Activated B cell treated with CpG ODN at 0.5 μM for 24 hours (primary cell): ENCODE measurements at places on chromosomes 12 and 14. TPM values are rescaled to one million over a fixed set of nuclear protein-coding genes. Genes with fewer than 3 reads are reported as not detected.

DNA sequence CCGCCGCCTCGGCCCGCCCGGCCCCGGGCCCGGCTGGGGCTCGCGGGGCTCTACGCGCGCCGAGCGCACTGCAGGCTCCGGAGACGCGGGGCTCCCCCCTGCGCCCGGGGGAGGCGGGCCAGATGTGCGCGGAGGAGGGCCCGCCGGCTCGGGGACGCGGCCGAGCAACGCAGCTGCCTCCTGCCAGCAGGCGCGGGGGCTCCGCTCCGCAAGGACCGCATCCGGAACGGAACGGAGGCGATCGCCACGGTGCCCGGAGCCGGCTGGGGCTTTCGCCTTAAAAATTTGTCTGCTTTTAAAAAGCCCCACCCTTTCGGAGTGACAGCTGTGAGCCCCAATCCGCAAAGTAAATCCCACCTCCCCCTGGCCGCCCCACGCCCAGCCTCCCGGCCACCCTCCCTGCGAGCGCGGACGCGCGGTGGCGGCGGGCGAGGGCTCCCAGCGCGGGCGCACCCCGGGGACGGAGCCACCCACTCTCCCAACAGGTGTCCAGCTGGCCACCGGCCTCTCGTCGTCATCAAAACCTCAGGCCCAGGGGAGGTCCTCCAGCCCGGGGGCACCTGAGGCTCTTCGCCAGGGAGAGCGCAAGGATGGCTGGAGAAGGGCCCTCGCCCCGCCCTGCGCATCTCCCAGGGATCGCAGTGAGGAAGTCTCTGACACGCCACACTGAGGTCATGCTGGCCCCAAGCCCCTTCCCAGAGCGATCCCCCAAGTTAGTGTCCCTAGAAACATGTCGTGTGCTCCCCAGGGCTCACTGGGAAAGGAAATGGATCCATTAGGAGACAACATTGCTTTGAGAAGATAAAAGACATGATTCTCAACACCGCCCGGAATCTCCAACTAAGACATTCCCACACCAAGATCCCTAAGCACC is at the start of gene TMEM132D:
Gene TMEM132D, minus strand, starts transcription at position 70 of the 874 bp plus-strand sequence.
- H3K4me1 ChIP-seq, result no peaks in the 10 kb centered on the region

The C3AR1 gene
- 0.11 and 0.29 TPM in 2 replicates for total RNA-seq

DNA sequence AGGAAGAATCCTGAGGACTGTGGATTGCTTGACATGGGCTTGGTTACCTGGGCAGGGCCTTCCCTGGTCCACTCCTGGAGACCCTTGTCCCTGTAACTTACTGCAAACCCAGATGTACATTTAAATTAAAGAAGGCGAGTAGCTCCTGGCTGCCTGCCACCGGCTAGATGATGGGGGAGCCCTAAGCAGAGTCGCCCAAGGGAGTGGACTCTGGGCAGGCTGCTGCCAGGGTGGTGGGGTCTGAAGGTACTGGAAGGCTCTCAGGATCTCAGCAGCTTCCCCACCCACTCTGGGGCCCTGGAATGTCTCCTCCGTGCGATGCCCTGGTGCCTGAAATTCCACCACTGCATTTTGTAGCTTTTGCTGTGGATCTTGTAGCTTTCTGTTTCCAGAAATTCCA is 74.7 kb downstream of the FBXL14 start:
- H3K4me3 ChIP-seq, result no peak overlapping the region
- H3K27ac ChIP-seq, result no peak overlapping the region
- no peaks in the 10 kb centered on the region for H3K36me3 ChIP-seq
- no peak for DNase-seq
- H3K27me3 ChIP-seq, result peaks cover 24% of the 10 kb centered on the region
- no peaks in the 10 kb centered on the region for H3K4me1 ChIP-seq

- H3K4me1 ChIP-seq, result peaks cover 73% of the 10 kb centered on the region
- H3K36me3 ChIP-seq, result peaks cover 6% of the 10 kb centered on the region
- peak overlapping the region; percentile 83 for H3K4me3 ChIP-seq
- peak overlapping the region; percentile 95 for H3K27ac ChIP-seq
- no peak for DNase-seq
- no peaks in the 10 kb centered on the region for H3K27me3 ChIP-seq
Measured at GRCh38 chr14:50001999-50002925, 109.4 kb downstream of the ARF6 start.

- peaks cover 18% of the 10 kb centered on the region for H3K27me3 ChIP-seq
- no peak for DNase-seq
- no peaks in the 10 kb centered on the region for H3K4me1 ChIP-seq
- H3K27ac ChIP-seq, result no peak overlapping the region
- peaks cover 2% of the 10 kb centered on the region for H3K36me3 ChIP-seq
Measured at GRCh38 chr12:241266-241665, 21.4 kb downstream of the SLC6A13 start.

DNA sequence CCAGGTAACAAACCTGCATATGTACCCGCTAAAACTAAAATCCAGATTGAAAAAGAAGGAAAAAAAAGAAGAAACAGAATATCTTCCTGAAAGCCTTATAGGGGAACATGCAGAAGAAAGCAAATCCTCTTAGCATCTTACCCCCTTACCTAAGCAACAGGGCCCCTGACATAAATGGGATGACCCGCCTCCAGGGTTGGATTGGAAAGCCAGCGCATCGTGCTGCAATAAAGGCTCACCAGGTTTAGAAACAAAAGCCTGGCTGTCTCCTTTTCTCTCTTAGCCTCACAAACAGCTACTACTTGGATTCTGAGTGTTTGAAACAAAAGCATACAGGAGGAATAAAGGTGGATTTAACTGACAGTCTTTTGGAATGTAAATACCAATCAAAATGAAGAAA is 13.8 kb upstream of the ADCK1 start:
- no peak for DNase-seq
- no peaks in the 10 kb centered on the region for H3K36me3 ChIP-seq
- H3K4me1 ChIP-seq, result no peaks in the 10 kb centered on the region

The LRTM2 gene
- total RNA-seq, result not detected in 2 replicates

DNA sequence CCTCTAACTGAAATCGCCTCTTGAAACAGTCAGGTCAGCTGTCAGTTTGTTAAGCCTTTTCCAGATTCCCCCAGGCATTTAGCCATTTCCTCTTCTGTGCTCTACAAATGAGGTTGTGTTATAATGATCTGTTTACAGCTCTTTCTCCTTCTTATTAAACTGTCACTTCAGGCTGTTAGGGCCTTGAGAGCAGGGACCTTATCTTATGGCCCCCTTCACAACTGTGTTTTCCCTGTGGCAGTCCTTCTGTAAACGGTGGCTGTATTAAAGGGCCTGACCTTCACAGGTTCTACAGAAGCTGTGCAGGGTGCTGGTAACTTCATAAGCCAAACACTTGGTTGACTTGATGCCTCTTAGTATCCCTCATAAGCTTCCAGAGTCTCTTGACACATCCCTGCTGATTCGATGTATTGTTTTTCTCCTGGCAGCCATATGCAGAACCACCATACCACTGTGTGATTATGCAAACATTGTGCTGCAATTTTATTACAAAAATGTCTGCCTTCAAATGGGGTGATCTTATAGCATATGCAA is 104.7 kb downstream of the PLEKHA5 start:
- H3K36me3 ChIP-seq, result no peaks in the 10 kb centered on the region
- no peak overlapping the region for H3K4me3 ChIP-seq
- no peaks in the 10 kb centered on the region for H3K27me3 ChIP-seq

The ZFHX2 gene
- 2.2 and 2.6 TPM in 2 replicates for total RNA-seq

The NELL2 gene
- 0.10 TPM in 1 of 2 replicates, not detected in the other for total RNA-seq

DNA sequence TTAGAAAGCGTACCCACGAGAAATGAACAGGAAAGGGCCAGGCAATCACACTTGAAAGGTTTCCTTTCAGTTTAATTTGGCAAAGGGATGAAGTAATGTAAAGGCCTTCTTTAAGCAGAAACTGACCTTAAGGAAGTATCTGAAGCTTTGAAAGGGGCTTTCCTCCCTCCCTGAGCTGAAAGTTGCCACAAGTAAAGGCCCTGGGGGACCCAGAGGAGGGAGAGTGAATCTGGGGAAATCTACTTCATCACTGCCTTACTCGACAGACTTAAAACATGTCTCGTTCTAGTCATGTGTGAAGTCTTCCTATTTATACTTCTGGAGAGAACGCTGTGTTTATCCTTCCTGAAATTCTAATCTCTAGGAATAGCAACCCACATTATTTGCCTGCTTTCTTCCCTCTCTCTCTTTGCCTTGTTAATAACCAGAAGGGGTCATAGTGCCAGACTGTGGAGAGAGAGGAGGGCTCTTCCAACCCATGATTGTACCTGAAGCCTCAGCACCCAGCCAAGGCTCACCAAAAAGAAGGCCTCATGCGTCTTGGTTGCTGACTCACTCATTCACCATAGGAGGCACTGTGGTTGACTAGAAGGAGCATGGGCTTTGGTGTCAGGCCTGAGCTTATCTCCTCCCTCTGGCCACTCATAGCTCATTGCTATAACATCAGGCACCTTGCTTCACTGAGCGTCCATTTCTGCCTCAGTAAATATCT is 10.2 kb upstream of the GPX2 start:
- H3K27me3 ChIP-seq, result no peaks in the 10 kb centered on the region
- H3K4me1 ChIP-seq, result peaks cover 11% of the 10 kb centered on the region
- H3K4me3 ChIP-seq, result no peak overlapping the region
- peak overlapping the region; percentile 47 for H3K27ac ChIP-seq

GRCh38 chr12:75750716-75751306 is 239.4 kb upstream of the KRR1 start:
- DNase-seq, result no peak
- no peak overlapping the region for H3K27ac ChIP-seq
- peaks cover 4% of the 10 kb centered on the region for H3K27me3 ChIP-seq
- H3K36me3 ChIP-seq, result no peaks in the 10 kb centered on the region
- no peak overlapping the region for H3K4me3 ChIP-seq

DNA sequence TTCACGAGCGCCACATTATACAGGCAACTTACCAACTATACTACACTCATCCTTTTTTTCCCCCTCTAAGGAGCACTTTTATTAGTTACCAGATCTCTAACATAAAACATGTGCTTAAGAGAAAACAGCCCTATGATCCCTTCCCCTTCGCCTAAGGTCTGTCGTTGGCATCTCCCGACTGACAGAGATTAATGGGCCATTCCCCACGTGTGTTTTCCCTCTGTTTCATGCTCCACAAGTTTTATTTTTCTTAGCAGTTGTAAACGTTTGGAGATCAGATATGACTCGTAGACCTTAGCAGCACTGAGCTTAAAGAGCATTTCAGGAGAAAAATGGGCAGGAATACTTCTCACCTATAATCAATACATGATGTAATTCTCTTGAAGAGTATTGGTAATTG is 51.4 kb upstream of the FZD10 start:
- H3K27ac ChIP-seq, result no peak overlapping the region
- DNase-seq, result no peak
- no peaks in the 10 kb centered on the region for H3K27me3 ChIP-seq
- H3K36me3 ChIP-seq, result no peaks in the 10 kb centered on the region

GRCh38 chr12:54975875-54976274 is 8.7 kb downstream of the TESPA1 start:
- H3K27me3 ChIP-seq, result no peaks in the 10 kb centered on the region
- H3K4me3 ChIP-seq, result no peak overlapping the region
- H3K4me1 ChIP-seq, result peaks cover 21% of the 10 kb centered on the region

The MEG3 gene
- total RNA-seq, result not detected in 2 replicates

The ESYT1 gene
- 120 and 137 TPM in 2 replicates for total RNA-seq

- DNase-seq, result peak; percentile 20
- peak overlapping the region; percentile 83 for H3K4me3 ChIP-seq
- peaks cover 24% of the 10 kb centered on the region for H3K27me3 ChIP-seq
Measured at GRCh38 chr14:34059925-34060650, 109.2 kb upstream of the EGLN3 start.

The PTPN11 gene
- total RNA-seq, result 69.2 and 83.1 TPM in 2 replicates

- H3K27me3 ChIP-seq, result no peaks in the 10 kb centered on the region
- H3K36me3 ChIP-seq, result no peaks in the 10 kb centered on the region
- DNase-seq, result no peak
- H3K27ac ChIP-seq, result no peak overlapping the region
- H3K4me1 ChIP-seq, result no peaks in the 10 kb centered on the region
Measured at GRCh38 chr12:108757856-108758255, 26.5 kb upstream of the CORO1C start.

- no peaks in the 10 kb centered on the region for H3K27me3 ChIP-seq
- peak overlapping the region; percentile 97 for H3K4me3 ChIP-seq
- DNase-seq, result no peak
Measured at GRCh38 chr14:75175677-75176141, 703 bp downstream of the TMED10 start.

DNA sequence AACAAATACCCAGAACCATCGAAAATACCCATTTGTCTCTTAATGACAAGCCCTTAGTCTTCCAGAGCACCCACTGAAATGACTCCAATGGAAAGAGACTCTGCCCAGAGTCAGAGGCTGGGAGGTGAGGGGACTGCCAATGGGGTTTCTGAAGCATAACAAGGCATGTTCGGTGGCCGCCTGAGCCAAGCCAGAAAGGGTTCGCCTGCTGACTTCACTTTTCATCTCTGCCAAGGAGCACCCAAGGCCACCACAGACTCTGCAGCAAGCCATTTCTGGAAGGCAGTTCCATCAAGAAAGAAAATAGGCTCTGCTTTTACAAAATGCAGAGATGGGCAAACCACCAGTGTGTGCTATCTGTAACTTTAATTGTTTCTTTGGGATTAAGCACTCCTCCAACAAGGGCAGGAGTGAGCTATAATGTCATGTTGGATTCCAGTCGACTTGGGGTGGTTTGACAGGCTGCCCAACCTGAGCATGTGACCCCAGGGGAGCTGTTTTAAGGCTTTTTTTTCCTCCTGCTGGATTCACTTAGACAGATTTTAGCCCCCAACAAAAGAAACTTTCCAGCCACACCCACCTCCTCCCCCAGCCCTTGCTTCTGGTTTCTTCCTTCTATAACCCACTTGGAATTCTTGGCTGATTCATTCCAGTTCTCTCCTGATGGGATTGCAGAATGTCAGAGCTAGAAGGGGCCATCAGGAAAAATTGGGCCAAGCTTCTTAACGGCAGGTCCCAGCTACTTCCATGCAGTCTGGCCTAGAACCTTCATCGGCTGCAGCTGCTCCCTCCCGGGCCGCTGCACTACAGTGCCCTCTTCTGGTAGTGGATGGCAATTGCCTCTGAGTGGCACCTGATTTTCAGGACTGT is 24.1 kb downstream of the CKAP4 start:
- no peaks in the 10 kb centered on the region for H3K36me3 ChIP-seq
- DNase-seq, result peak; percentile 49
- H3K27me3 ChIP-seq, result peaks cover 18% of the 10 kb centered on the region
- H3K4me3 ChIP-seq, result no peak overlapping the region
- peaks cover 18% of the 10 kb centered on the region for H3K4me1 ChIP-seq

DNA sequence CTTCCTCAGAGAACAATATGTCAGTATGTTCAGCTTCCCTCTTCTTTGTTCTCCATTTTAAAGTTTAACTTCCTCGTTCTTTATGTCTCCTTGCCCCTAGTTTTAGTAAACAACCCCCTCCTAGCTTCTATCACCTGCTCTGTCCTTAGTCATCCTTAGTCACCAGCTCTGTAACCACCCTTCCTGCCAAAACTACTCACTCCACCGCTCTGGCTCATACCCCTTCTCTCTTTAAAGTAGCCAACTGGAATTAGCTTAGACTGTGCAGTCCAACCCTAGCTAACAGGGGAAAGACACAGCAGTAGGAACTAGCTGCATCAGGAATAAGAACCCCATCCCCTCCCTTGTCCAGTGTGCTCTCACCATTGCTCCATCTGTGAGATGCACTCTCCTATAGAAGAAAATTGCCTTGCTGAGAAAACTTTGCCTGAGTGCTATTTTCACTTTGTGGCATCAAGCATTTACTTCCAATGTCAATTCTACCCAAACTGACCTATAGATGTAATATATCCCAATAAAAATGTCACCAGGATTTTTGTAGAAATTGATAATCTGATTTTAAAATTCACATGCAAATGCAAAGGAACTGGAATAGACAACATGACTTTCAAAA is 603.2 kb downstream of the C12orf50 start:
- no peaks in the 10 kb centered on the region for H3K4me1 ChIP-seq
- no peak overlapping the region for H3K4me3 ChIP-seq
- no peaks in the 10 kb centered on the region for H3K27me3 ChIP-seq
- H3K36me3 ChIP-seq, result no peaks in the 10 kb centered on the region
- no peak for DNase-seq
- no peak overlapping the region for H3K27ac ChIP-seq
